Body of pancreas (tissue), 4 donors: ENCODE measurements at places on chromosomes 2 and 18. TPM values are rescaled to one million over a fixed set of nuclear protein-coding genes. Genes with fewer than 3 reads are reported as not detected.

DNA sequence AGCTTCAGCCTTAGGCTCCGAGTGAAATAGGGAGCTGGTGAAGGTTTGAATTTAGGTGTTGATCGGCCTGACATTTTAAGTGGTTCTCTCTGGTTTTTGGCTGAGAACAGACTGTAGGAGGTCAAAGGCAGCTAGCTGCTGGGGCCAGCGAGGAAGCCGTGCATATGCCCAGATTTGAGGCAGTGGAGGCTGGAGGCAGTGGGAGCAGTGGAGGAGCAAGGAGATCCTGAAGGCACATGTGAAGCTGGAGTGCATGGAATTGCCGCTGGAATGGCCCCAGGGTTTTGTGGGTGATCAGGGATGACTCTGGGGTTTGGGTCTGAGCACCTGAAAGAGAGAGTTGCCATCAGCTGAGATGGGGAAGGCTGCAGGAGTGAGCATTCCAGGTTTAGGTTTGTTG lies 25.1 kb downstream of the STEAP3 start:
- no peaks in the 10 kb centered on the region for H3K36me3 ChIP-seq
- no peak overlapping the region for H3K27ac ChIP-seq
- H3K4me3 ChIP-seq, result no peak overlapping the region
- no peaks in the 10 kb centered on the region for H3K27me3 ChIP-seq
- no peaks in the 10 kb centered on the region for H3K4me1 ChIP-seq

The MYO5B gene
- 18.2 TPM for total RNA-seq

DNA sequence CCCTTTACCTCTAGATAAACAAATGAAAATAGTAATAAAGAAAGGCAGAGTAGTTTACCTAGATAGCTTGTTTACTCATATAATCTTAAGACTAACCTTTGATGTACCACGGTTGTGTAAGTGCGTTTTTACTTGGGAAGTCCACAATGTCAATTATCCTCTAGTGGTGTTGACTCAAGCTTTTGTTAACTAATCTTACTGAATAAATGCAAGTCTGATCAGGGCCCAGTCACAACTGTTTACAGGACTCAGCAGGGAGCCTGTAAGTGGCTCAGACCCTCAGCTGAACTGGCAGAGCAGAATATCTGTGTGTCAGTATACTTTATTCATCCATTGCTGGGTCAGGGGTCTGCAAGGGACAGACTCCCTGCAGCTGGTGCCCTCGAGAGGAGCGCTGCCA lies 98.1 kb upstream of the ACAA2 start:
- H3K36me3 ChIP-seq, result no peaks in the 10 kb centered on the region
- peaks cover 7% of the 10 kb centered on the region for H3K4me1 ChIP-seq
- H3K27ac ChIP-seq, result no peak overlapping the region
- H3K27me3 ChIP-seq, result no peaks in the 10 kb centered on the region

- H3K4me3 ChIP-seq, result no peak overlapping the region
- no peaks in the 10 kb centered on the region for H3K36me3 ChIP-seq
- H3K4me1 ChIP-seq, result no peaks in the 10 kb centered on the region
- peak; percentile 8 for DNase-seq
Observed at GRCh38 chr2:164479460-164479859, 141.8 kb downstream of the GRB14 start.

The CAPN13 gene
- total RNA-seq, result 21.3 TPM

DNA sequence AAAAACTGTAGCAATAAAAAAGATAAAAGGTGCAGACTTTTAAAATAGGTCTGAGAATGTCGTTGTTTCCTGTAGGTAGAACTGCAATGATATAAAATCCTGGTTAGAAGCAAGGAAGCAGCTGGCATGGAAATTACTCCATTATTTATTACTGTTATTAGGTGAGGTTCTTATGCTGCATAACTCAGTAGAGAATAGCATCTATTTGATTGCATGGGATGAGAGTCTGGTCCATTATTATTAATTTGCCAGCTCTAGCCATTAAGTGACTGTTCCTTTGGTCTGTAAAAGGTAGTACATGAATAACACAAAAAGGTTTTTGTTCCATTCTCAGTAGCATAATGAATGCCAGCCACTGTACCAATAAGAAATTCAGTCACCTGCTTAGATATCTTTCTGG lies 358.6 kb downstream of the RBM43 start:
- no peaks in the 10 kb centered on the region for H3K4me1 ChIP-seq
- H3K27ac ChIP-seq, result no peak overlapping the region
- DNase-seq, result no peak
- no peaks in the 10 kb centered on the region for H3K27me3 ChIP-seq
- no peak overlapping the region for H3K4me3 ChIP-seq

The MDH1B gene
- 1.0 TPM for total RNA-seq

- H3K36me3 ChIP-seq, result no peaks in the 10 kb centered on the region
- H3K4me1 ChIP-seq, result no peaks in the 10 kb centered on the region
- no peak for DNase-seq
- H3K27ac ChIP-seq, result no peak overlapping the region
- no peaks in the 10 kb centered on the region for H3K27me3 ChIP-seq
Observed at GRCh38 chr2:79620679-79621078, 107.8 kb downstream of the CTNNA2 start.

GRCh38 chr2:200310545-200310971 lies 4.1 kb downstream of the SPATS2L start:
- H3K27me3 ChIP-seq, result no peaks in the 10 kb centered on the region
- H3K27ac ChIP-seq, result no peak overlapping the region
- no peaks in the 10 kb centered on the region for H3K36me3 ChIP-seq
- peaks cover 42% of the 10 kb centered on the region for H3K4me1 ChIP-seq

GRCh38 chr18:63298400-63299365 lies 20.9 kb downstream of the BCL2 start:
- DNase-seq, result no peak
- no peak overlapping the region for H3K27ac ChIP-seq
- no peak overlapping the region for H3K4me3 ChIP-seq
- H3K36me3 ChIP-seq, result no peaks in the 10 kb centered on the region
- H3K27me3 ChIP-seq, result no peaks in the 10 kb centered on the region
- H3K4me1 ChIP-seq, result no peaks in the 10 kb centered on the region

The AGXT gene
- total RNA-seq, result 1.6 TPM

DNA sequence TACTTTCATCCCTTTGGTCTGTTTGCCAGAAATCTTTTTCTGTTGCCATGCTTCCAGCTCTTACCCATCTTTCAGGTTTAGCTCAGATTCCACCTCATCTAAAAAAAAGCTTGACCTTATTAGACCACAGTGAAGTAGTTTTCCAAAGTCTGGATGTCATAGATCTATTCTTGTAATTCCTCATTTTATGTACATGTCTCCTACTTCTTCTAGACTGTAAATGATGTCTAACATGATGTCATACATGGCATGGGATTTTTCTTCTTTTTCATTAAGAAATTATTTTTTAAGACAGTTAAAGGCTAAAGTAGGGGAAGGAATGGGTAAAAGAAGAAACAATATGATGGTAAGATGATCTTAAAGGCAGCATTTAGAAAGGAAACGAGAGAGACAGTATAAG lies 11.3 kb downstream of the GLS start:
- no peak overlapping the region for H3K4me3 ChIP-seq
- H3K27me3 ChIP-seq, result no peaks in the 10 kb centered on the region
- no peaks in the 10 kb centered on the region for H3K36me3 ChIP-seq
- no peak overlapping the region for H3K27ac ChIP-seq

- no peaks in the 10 kb centered on the region for H3K36me3 ChIP-seq
- no peak for DNase-seq
- H3K27me3 ChIP-seq, result no peaks in the 10 kb centered on the region
- no peaks in the 10 kb centered on the region for H3K4me1 ChIP-seq
- H3K4me3 ChIP-seq, result no peak overlapping the region
Observed at GRCh38 chr2:136070913-136071312, 47.0 kb downstream of the CXCR4 start.

The HDHD2 gene
- total RNA-seq, result 24.1 TPM

The FAM136A gene
- total RNA-seq, result 44.5 TPM

GRCh38 chr2:28414583-28414982 lies 21.9 kb downstream of the FOSL2 start:
- H3K4me3 ChIP-seq, result no peak overlapping the region
- no peak overlapping the region for H3K27ac ChIP-seq
- H3K36me3 ChIP-seq, result peaks cover 43% of the 10 kb centered on the region

- peak; percentile 14 for DNase-seq
- H3K36me3 ChIP-seq, result no peaks in the 10 kb centered on the region
- H3K4me1 ChIP-seq, result no peaks in the 10 kb centered on the region
- no peaks in the 10 kb centered on the region for H3K27me3 ChIP-seq
- H3K27ac ChIP-seq, result no peak overlapping the region
- H3K4me3 ChIP-seq, result no peak overlapping the region
Observed at GRCh38 chr2:104572834-104573233, 281.1 kb upstream of the POU3F3 start.

DNA sequence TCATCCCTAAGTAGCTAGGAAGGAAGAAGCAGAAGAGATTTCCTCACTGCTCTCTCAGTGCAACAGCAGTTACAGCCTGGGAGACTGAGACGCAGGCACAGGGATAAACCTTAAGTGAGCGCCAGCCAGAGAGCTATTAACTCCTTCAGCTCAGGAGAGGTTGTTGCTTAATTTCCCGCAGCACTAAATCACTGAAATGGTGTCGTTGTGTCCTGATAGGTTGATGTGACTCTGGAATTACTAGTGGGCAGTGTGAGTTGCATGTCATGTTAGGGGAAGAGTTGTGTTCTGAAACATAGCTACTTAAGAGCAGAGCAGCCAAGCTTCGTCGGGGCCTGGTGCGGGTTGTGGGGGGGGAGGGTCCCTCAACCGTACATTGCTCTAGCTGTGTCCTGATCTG lies 225.8 kb downstream of the NAPG start:
- no peaks in the 10 kb centered on the region for H3K27me3 ChIP-seq
- no peak overlapping the region for H3K4me3 ChIP-seq
- no peak for DNase-seq
- H3K4me1 ChIP-seq, result no peaks in the 10 kb centered on the region
- no peaks in the 10 kb centered on the region for H3K36me3 ChIP-seq
- no peak overlapping the region for H3K27ac ChIP-seq

The DQX1 gene
- total RNA-seq, result not detected

DNA sequence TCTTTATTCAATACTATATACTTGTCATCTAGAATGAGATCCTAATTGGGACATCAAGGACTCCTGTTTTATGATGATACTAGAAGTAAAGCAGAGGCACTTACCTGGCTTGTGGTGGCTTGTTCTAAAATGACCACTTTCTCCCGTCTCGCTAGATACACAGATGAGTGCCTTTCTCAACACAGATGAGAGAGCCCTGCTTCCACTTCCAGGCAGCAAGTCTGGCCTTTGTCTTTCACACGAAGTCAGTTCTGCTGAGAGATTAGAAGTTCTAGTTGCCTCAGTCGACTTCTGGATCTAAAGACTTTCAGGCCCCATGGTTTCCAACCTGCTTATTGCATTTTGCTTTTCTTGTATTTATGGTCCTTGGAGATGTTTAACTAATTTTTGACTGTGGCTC lies 70.3 kb downstream of the PPP1R1C start:
- DNase-seq, result no peak
- H3K27me3 ChIP-seq, result no peaks in the 10 kb centered on the region
- H3K36me3 ChIP-seq, result no peaks in the 10 kb centered on the region
- no peaks in the 10 kb centered on the region for H3K4me1 ChIP-seq

DNA sequence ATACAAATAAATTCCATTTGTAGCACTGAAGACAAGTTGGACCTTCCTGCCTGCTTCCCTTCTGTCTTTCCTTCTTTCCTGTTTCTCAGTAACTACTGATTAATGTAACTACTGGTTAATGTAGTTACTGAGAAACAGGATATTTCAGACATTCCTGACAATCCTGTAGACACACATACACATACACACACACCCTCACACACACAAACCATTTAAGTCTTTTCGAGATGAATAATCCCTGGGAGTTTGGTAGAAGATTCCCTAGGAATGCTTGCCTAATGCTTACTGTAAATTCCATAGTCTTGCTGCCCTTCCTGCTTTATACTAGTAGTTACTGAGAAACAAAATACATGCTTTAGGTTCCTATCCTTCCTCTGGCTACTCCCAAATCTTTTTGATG lies 83.9 kb downstream of the PIK3C3 start:
- H3K4me1 ChIP-seq, result peaks cover 16% of the 10 kb centered on the region
- H3K27me3 ChIP-seq, result no peaks in the 10 kb centered on the region
- no peak for DNase-seq
- no peak overlapping the region for H3K27ac ChIP-seq
- H3K4me3 ChIP-seq, result no peak overlapping the region

GRCh38 chr2:98731041-98731893 lies at the start of gene MGAT4A:
Gene MGAT4A, minus strand, starts transcription at chr2:98731132. Its CDS starts 4,800 bp downstream, at chr2:98726332.
- peaks cover 43% of the 10 kb centered on the region for H3K4me1 ChIP-seq
- H3K4me3 ChIP-seq, result peak within 1 kb of the TSS; percentile 64
- DNase-seq, result peak; percentile 83

The ZNF516 gene
- total RNA-seq, result 16.5 TPM

The AKAIN1 gene
- not detected for total RNA-seq

The AMMECR1L gene
- 6.2 TPM for total RNA-seq

- H3K4me3 ChIP-seq, result no peak overlapping the region
- no peaks in the 10 kb centered on the region for H3K36me3 ChIP-seq
- no peaks in the 10 kb centered on the region for H3K27me3 ChIP-seq
- DNase-seq, result no peak
- no peaks in the 10 kb centered on the region for H3K4me1 ChIP-seq
Observed at GRCh38 chr18:39732918-39733317, 2167.3 kb upstream of the CELF4 start.

GRCh38 chr2:218393750-218394290 lies 5.8 kb upstream of the CTDSP1 start:
- H3K36me3 ChIP-seq, result no peaks in the 10 kb centered on the region
- DNase-seq, result no peak
- H3K27me3 ChIP-seq, result no peaks in the 10 kb centered on the region
- peaks cover 31% of the 10 kb centered on the region for H3K4me1 ChIP-seq
- no peak overlapping the region for H3K4me3 ChIP-seq

The PREB gene
- 56.3 TPM for total RNA-seq

GRCh38 chr2:11022591-11023273 lies 111.0 kb downstream of the KCNF1 start:
- H3K36me3 ChIP-seq, result no peaks in the 10 kb centered on the region
- H3K27me3 ChIP-seq, result no peaks in the 10 kb centered on the region
- peak; percentile 30 for DNase-seq
- H3K4me3 ChIP-seq, result no peak overlapping the region

DNA sequence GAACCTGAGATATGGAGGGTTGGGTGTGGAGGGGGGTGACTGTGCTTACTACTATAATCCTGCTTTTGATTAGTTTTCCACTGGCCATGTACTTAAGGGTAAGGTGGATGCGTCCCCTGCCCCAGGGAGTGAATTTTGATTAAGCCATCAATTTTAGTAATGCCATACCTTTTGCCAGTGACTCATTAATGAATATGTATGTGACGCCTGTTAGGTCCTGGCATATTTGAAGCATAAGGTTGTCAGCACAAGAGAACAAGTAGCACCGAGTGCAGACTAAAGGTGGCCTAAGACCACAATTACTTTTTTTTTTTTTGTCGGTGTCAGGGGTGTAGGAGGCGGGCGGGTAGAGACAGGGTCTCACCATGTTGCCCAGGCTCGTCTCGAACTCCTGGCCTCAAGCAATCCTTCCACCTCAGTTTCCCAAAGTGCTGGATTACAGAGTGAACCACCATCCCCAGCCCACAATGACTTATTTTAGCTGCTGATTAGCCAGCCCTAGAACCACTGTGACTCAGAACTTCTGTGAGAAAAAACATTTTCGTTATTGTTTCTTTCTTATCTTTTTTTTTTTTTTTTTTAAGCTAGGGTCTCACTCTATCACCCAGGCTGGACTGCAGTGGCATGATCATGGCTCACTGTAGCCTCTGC lies 7.0 kb downstream of the TANC1 start:
- peaks cover 35% of the 10 kb centered on the region for H3K4me1 ChIP-seq
- no peak for DNase-seq
- H3K27me3 ChIP-seq, result no peaks in the 10 kb centered on the region
- no peaks in the 10 kb centered on the region for H3K36me3 ChIP-seq
